ENCODE measurements at places on chromosomes 4 and X.

DNA sequence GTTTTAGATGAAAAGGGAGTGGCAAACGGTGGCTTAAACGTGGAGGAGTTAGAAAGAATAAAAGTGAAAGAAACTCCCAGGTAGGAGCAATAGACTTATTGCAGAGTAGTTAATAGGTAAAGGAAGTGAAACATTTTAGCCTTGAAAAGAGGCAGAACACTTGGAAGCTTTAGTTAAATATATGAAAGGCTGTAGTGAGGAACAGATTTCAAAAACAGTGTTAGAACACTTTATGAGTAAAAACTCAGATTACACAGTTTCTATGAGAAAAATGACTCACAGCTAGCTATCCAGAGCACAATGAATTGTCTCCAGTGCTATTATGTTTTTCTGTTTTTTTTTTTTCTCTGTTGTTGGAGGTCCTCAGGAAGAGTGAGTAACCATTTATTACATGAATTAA is 45.8 kb downstream of the TACR3 start:
- DNase-seq: no peak

DNA sequence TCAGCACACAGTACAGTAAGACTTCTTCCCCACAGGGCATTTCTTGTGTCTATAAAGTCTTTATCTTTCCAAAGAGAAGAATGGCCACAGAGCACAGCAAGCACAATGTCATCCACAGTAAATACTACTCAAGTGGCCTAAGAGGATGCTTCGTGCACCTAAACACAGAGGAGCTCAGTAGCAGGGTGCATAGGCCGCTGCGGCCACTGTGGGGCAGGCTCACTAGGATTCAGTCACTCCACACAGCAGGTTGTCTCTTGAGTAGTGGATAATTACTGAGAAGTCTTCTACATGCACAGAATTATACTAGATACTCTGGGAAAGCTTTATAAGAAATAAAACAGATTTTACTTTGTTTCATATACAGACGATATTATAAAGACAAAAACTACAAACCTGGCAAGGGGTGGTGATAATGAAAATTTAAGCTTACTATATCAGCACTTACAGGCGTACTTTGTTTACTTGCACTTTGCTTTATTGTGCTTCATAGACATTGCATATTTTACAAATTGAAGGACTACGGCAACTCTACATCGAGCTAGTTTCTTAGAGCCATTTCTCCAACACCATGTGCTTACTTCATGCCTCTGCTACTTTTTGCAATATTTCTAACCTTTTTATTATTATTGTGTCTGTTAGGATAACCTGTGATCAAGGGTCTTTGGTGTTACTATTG is 78.5 kb downstream of the PRDM5 start:
- DNase-seq: peak; percentile 13

GRCh38 chr4:167642250-167642649 is 408.0 kb upstream of the SPOCK3 start:
- DNase-seq: no peak

- DNase-seq: no peak
These were observed 618.9 kb downstream of the TECRL start for GRCh38 chr4:63790377-63790776.

DNA sequence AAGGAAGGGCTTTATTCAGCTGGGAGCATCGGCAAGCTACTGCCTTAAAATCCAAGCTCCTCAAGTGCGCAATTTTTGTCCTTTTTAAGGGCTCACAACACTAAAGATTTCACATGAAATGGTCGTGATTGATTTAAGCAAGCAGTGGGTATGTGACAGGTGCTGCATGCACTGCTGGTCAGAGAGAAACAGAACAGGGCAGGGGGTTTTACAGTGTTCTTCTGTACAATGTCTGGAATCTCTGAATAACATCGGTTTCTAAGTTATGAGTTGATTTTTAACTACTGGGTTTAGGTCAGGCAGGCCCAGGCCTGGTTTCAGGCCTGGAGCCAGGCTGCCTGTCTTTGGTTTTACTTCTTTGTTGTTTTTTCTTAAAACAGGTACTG is 6.0 kb downstream of the UGT2B17 start:
- no peak for DNase-seq

- DNase-seq: no peak
These were observed 816.8 kb downstream of the RPA4 start for GRCh38 chrX:97700547-97700946.

DNA sequence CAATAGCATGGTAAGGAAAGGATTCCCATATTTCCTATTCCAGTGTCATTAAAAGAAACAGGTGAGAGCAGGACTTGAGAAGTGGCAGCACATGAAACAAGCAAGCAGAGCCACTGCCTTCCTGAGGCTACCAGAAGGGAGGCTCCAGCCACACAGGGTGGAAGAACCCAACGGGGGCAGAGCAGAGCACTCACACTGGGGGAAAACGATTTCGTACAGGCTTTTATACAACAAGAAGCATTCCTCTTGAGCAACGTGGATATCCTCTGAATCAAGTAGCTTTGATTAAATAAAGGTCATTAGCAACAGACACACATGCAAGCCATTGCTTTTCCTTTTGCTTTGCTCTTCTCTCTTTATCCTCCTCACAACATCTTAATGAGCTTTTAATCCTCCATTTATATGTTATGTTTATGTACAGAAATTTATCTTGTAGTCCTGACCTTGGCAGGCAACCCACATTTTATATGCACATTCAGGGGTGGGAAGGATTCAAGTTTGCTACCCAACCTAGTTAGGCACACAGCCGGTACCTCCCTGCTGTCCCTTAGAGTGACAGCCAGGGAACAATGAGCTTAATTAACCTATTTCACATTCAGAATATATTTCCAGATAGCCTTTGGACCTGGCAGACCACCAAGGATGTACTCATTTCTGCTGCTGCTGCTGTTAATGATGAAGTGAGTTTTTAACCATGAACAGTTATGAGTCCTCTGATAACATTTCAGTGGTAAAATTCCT is 202.1 kb downstream of the ARHGAP24 start:
- no peak for DNase-seq

- DNase-seq: no peak
These were observed 169.5 kb downstream of the ARHGAP10 start for GRCh38 chr4:147901388-147901787.

DNA sequence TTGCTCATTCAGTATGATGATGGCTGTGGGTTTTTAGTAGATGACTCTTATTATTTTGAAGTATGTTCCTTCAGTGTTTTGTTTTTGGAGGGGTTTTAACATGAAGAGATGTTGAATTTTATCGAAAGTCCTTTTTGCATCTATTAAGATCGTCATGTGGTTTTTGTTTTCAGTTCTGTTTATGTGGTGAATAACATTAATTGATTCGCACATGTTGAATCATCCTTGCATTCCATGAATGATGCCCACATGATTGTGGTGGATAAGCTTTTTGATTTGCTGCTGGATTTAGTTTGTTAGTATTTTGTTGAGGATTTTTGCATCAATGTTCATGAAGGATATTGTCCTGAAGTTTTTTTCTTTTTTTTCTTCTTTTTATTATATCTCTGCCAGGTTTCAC is 347.4 kb upstream of the EPHA5 start:
- no peak for DNase-seq

DNA sequence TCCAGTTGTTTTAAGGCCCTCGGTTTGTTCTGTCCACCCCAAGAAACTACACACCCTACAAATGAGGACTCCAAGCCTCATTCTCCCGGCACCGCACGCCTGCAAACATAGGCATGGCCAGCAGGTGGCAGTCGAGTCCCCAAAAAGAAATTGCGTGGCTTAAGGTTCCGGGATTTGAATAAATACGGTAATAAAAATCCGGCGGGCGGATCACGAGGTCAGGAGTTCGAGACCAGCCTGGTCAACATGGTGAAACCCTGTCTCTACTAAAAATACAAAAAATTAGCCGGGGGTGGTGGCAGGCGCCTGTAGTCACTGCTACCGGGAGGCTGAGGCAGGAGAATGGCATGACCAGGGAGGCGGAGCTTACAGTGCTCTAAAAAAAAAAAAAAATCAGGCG is 21.8 kb upstream of the CSF2RA start:
- DNase-seq: no peak

- no peak for DNase-seq
These were observed 31.9 kb downstream of the BMP15 start for GRCh38 chrX:50942471-50942870.

- DNase-seq: no peak
These were observed 7.9 kb upstream of the NALF2 start for GRCh38 chrX:69496183-69496582.

- DNase-seq: peak; percentile 53
These were observed 961 bp upstream of the MBNL3 start for GRCh38 chrX:132489578-132490419.

GRCh38 chrX:103631145-103631544 is 2.4 kb downstream of the TCEAL1 start:
- no peak for DNase-seq

- DNase-seq: no peak
These were observed 2182.9 kb upstream of the TENM3 start for GRCh38 chr4:180060159-180060889.

GRCh38 chr4:123127218-123127617 is 204.8 kb upstream of the NUDT6 start:
- DNase-seq: no peak

- DNase-seq: peak; percentile 86
These were observed 37.6 kb downstream of the ZBTB49 start for GRCh38 chr4:4327652-4328121.

GRCh38 chrX:75229774-75230173 is 44.1 kb upstream of the UPRT start:
- no peak for DNase-seq

DNA sequence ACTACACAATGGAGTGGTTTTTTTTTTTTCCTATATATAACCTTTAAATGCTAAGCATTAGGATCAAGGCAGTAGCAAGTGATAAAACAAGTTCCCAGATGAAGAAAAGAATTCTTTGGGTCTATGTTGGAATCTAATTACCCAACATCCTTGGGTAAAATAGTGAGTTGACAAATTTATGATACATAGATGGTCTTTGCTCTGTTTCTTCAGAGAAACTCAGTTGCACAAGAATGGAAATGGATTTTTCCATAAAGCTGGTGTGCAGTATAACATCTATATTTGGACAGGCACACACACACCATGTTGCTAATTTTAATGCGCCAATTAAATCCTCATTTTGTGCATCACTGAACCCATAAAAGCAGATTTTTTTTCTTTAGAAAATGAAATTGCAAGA is 137.0 kb upstream of the MED14 start:
- no peak for DNase-seq

DNA sequence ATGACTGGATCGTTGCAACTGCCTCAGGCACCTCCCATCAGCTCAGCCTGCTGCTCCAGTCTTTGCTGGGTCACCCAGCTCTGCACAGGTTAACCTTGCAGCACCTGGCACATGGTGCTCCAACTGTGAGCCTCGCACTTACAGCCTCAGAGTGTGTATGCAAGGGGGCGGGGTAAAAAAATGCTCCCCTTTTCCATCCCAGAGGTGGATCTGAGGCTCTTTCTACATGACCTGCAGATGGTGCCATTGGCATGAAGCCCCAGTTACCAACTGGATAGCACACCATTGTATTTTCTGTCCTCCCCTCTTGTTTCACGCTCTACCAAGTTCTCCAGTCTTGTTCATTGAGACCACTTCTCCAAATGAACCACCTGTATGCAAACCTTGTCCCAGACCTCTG is 46.2 kb upstream of the TRPC3 start:
- no peak for DNase-seq

DNA sequence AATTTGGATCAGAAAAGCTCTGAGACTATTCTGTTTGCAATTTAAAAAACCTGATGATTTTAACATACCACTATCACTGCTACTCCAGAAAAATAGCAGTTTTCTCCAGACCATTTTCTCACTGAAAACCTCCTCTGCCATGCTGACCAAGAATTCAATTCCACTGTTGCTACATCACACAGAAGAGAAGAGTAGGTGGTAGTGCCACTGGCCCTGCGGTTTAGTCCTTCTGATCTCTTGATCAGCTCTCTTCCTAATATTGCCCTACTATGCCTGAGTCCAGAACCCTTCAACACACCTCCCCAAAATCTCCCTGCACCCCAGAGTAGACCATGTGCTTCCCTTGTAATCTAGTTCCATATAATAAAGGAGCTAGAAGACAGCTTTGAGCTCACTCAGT is 55.8 kb upstream of the HS3ST1 start:
- no peak for DNase-seq

DNA sequence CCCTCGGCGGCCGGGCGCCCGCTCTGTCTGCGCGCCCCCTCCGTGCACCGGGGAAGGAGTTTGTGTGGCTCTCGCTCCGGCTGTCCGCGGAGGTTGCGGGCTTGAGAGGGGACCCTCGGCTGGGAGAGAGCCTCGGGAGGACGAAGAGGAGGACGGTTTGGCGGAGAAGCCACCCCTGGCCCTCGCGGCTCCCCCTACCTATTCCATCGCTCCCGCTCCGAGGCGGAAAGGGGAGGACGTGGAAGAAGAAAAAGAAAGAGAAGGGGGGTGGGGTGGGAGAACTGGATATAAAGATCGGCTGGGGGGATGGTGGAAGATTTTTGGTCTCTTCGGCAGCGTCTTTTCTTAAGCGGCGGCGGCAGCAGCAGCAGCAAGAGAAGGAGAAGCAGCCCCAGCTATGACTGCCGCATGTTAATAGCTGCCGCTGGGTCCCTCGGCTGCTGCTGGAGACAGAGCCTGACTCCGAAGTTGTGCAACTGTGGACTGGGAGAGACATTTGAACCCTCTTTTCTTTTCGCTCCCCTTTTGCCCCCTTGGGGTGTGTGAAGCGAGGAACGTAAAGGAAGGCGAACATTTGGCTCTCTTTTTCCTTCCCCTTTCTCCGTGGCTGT is 895 bp downstream of the ADGRL3 start:
- peak; percentile 62 for DNase-seq

DNA sequence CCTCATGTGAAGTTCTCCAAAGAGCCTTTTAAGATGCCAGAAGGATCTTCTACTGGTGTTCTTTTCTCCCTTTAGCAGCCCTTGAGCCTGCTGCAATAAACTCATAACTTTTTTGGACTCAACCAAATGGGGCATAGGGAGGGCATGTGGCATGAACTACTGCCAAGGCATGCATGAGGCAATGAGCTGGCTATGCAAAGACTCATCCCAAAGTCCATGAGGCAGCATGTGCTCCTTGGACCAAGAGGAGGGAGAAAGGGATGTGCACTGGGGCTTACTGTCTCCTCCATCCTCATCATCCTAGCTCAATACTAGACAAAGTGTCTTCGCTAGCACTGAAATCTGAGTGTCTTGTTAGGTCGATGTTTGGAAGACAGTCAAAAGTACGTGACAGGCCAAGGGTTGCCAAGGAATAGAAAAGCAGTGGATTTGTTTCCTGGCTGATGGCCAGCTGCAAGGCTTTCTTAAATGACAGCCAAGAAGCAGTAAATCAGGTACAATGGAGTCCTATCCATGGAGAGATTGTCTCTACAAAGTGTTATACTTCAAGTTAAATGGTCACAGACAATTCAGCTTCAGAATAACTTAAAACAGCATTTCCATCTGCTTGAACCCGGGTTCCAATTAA is 44.5 kb upstream of the ATXN3L start:
- no peak for DNase-seq

DNA sequence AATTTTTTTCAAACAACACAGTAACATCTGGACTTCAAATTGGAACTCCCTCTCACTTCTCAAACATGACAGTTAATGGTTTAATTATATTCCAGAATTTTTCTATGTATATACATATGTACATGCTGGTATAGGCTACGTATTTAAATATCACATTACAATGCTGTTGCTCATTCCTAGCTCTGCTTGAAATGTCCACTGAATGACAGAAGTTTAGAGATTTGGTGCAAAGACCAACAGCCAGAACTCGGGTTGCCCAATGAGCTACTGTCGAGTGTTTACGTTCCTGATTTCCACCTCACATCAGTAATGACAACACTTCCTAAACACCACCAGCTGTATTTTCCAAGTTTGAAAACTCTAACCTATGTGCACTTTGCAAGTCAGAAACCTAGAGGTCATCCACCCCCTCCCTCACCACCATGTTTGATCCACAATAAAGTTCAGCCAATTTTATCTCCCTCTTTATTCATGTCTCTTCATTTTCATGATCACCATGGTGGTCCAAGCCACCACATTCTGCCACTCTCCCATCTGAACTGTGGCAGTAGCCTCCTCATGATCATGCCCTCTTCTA is 49.3 kb upstream of the RPL34 start:
- DNase-seq: no peak
